ENCODE measurements at places on chromosomes 12 and 14.

GRCh38 chr12:81257947-81258551 is 180.2 kb downstream of the ACSS3 start:
- DNase-seq: peak; percentile 2

- no peak for DNase-seq
Observed at GRCh38 chr14:105974902-105975301, 448.5 kb downstream of the TMEM121 start.

- no peak for DNase-seq
Observed at GRCh38 chr14:105015242-105015641, 5.6 kb downstream of the CDCA4 start.

DNA sequence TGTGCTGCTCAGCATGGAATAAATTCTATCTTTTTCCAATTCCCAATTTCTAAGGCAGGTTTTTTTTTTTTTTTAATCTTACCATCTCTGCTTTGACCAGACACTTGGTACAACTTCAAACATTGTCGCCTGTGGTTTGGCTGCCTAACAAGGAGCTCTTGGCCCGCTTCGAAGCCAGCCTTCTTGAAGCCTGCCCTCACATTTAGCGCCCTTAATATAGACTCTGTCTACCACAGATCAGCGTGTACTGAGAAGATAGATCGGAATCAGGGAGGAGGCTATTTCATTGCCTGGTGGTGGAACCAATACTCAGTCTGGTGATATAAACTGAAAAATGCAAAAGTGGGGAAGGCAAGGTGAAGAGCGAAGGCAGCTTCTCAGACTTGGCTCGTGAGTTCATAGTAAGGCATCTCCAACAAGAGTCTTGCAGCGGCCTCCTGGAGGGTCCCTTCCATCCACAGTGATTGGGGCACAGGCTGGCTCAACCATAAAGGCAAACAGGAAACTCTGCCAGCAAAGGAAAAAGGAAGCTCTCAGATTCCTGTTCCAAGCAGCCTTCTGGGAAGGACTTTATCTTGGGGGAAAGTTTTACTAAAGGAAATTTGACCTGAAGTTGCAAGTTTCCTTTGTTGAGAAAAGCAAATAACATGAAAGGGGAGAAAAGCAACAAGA is 103.2 kb upstream of the BCL2L14 start:
- peak; percentile 17 for DNase-seq

DNA sequence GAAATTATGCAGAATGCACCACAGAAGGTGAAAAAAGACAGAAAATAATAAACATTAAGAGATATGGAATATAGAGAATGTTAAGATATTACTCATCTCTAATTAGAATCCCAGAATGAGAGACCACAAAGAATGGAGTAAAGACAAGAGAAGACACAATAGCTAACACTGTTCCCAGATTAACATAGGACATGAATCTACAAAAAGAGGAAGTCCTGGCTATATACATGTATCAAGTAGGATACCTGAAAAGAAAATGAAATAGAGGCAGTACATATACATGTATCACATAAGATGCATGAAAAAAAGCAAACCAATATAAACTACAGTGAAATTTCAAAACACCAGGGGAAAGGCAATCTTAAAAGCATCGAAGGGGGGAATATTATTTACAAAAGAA is 5.6 kb upstream of the EPS8 start:
- DNase-seq: no peak

DNA sequence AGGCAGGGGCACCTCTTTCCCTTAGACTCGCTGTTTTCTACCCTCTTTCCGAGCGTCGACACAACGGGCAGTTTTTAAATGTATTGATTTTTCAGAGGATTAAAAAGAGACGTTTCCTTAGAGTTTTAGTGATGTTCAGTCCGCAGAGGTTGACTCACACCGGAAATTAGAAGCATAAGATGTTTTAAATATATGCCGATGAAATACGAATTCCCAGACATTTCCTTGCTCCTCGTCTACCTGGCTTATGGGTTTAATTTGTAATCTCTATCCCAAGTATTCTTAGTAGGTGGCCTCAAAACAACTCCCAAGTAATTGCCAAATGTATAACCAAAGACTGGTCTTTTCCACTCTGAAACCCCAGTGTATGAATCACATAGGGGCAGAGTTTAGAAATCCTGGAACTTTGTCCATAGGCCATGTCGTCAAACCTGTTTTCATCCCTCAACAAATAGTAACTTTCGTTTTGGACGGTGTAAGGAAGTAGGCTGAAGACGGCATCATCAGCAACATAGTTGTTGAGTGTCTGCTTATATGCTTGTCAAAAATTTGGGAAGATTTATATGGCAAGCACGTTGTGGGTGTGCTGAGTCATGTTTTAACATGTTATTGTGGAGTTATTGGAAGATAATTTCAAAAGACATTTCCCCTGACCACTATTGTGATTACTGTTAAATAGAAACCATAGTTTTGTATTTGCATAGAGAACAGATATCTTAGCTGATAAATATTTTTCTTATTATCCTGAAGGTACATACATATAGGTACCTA is 824 bp downstream of the TBK1 start:
- DNase-seq: peak; percentile 62

DNA sequence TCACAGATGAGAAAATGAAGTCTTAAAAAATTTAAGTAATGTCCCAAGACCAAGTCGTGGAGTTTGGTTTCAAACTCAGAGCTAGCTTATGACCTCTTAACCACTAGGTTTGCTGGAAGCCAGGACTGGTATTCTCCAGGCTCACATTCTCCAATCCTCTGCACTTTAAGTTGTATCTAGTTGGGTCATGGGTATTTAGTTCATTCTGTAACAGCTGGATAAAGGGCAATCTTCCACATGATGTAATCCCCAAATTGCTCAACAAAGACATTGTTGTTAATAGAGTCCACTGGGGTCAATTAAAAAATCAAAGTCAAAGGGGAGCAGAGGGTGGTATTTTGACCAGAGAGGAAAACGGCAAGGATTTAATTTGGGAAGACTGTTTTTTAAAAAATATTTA is 17.8 kb upstream of the GAS2L3 start:
- DNase-seq: peak; percentile 18

GRCh38 chr12:56628671-56629458 is 1.3 kb downstream of the BAZ2A start:
- peak; percentile 72 for DNase-seq

GRCh38 chr12:6058481-6059161 is 65.8 kb downstream of the VWF start:
- DNase-seq: no peak

DNA sequence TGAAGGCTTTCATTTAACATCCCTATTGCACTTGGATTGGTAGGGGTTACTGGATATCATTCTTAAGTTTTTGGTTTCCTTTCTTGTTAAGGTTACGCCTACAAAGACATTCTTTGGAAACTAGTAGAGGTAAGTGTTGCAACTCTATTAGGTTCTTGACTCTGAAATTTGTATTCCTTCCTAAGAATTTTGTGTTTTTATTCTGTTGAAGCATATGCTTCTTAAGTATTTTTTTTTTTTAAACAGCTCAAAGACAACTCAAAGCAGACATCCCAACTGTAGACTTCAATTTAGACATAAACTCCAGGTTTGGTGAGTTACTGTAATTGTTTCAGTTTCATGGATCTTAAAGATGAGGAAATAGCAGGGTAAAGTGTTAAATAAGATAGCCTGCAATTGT is 1.1 kb upstream of the RBMS2 start:
- DNase-seq: no peak

GRCh38 chr12:39628836-39629235 is 9.2 kb upstream of the ABCD2 start:
- no peak for DNase-seq

DNA sequence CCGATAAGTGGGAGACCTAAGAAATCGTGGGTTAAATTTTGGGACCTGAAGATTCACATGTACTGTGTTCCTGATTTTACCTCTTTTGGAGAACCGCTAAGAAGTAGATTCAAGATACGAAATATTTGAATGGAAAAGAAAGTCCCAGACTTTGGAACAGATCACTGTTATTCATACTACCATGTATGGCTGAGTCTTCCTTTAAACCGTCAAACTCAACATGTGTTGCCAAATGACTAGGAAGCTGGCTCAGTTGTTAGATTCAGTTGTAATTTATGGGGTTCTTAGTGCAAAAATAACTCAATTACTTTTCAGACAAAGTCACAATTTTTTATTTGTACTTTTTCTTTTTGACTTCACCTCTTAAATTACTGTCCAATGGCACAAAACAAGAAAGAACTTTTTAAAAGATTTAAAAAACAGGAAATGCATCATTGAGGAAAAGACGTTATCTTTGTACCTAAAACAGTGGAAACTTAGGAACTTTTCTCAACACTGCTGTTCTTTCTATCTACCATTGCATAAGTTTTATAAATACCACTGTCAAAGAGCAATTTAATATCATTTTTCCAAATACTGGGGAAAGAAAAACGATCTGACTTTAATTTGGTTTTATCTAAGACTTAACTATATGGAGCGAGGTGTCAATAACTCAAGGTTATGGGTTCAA is 15.7 kb downstream of the RERG start:
- DNase-seq: no peak

DNA sequence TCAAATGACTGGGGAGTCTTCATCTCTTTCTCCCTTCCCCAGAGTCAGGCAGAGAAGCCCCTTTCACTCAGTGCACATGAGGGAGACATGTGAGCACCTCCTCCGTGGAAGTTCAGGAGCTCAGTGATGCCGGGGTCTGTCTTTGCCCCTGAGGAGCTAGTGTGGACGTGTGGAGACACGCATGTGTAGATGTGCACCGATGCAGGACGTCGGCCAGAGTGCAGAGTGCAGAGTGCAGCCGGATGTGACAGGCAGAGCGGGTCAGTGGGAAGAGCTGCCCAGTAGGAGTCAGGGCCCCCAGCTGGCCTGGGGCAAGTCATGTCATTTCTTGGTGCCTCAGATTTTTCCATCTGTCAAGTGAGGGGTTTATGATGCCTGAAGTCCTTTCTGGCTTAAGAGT is 20.7 kb downstream of the TSPAN9 start:
- no peak for DNase-seq

DNA sequence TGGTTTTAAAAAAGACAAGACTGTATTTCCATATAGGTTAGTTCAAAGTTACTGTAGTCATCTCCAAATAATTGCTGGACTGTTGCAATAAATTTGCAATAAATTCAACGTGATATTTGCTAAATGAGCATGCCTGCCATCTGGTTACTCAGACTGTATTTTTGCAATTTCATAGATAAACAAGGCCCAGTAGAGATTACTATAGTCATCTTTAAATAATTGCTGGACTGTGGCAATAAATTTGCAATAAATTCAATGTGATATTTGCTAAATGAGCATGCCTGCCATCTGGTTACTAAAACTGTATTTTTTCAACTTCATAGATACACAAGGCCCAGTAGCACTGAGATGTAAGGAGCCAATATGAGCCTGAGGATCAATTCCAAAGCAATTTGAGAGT is 5.6 kb downstream of the NTN4 start:
- DNase-seq: no peak

Data from suppressor macrophage (primary cell).